ENCODE measurements at places on chromosomes 3 and 15.
A peak's percentile ranks its signal among the peaks of the same experiment; 100 is the strongest.

GRCh38 chr3:140552898-140553297 lies 125.0 kb upstream of the TRIM42 start:
- DNase-seq = no peak

GRCh38 chr15:90609242-90610180 lies 79.8 kb downstream of the CRTC3 start:
- peak; percentile 50 for DNase-seq

GRCh38 chr15:79037848-79038247 lies 52.7 kb downstream of the RASGRF1 start:
- DNase-seq = no peak

- DNase-seq = no peak
Observed at GRCh38 chr15:34336991-34337556, 507 bp downstream of the SLC12A6 start.

DNA sequence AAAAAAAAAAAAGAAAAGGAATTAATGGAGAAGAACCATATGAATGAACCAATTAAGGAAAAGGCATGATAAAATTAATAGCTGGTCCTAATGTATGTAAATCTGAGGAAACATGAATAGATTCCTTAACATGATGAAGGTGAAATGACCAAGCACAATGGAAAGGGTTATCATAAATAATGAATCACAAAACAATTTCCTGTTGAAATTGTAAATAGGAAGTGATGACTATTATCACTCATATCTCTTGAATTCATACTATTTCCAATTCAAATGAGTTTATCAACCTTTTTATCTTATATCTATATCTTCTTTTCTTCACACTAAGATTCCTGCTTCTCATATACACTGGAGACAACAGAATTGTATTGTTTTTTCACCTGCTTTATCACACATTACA lies 32.0 kb downstream of the AADACL2 start:
- no peak for DNase-seq

GRCh38 chr3:42717306-42717705 lies 14.7 kb upstream of the HHATL start:
- no peak for DNase-seq

GRCh38 chr15:34651997-34652725 lies 68.7 kb upstream of the GOLGA8B start:
- DNase-seq = no peak

GRCh38 chr15:68419301-68420175 lies 12.4 kb downstream of the ITGA11 start:
- DNase-seq = peak; percentile 22

DNA sequence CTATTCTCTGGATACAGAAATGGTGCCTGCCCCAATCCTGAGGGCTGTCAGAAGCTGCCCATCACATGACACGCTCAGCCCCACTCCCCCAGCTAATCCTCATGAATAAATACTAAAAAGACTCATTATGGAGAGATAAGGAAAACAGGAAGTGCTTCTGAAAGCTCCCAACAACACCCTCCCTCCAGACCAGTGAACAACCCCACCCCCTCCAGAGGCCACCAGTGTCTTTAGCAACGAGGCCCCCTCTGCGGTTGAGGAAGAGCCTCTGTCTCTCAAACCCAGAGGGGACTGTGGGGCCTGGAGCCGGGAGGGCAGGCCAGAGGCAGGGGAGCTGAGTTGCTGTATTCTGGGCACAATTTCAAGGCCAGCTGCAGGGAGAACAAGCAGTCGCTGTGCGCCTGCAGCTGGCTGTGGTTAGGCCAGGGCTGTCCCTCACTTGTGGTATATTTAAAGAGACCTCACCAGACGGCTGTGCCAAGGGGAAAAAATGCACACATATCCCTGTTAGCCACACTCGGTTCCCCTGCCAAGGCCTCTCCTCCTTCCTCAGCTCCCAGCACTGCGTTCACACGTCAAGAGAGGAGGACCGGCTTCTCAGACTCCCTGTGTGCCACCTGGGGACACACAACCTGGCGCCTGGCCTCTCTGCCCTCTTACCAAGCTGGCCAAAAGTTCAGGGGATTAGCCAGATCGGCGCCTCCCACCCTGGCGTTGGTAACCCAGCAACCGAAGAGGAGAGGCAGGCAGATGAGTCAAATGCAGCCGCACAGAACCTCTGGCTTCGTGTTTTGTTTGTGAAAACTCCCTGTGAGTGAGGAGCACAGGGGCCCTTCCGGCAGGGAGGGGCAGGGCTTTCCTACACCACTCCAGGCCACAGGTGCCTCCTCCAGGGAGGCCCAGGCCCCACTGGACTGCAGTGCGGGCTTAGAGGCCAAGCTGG lies 101.2 kb upstream of the ETV5 start:
- DNase-seq = peak; percentile 89

- DNase-seq = no peak
Observed at GRCh38 chr3:154011036-154011435, 110.2 kb upstream of the ARHGEF26 start.

- DNase-seq = no peak
Observed at GRCh38 chr3:63940389-63940757, 28.2 kb upstream of the SCAANT1 start.

DNA sequence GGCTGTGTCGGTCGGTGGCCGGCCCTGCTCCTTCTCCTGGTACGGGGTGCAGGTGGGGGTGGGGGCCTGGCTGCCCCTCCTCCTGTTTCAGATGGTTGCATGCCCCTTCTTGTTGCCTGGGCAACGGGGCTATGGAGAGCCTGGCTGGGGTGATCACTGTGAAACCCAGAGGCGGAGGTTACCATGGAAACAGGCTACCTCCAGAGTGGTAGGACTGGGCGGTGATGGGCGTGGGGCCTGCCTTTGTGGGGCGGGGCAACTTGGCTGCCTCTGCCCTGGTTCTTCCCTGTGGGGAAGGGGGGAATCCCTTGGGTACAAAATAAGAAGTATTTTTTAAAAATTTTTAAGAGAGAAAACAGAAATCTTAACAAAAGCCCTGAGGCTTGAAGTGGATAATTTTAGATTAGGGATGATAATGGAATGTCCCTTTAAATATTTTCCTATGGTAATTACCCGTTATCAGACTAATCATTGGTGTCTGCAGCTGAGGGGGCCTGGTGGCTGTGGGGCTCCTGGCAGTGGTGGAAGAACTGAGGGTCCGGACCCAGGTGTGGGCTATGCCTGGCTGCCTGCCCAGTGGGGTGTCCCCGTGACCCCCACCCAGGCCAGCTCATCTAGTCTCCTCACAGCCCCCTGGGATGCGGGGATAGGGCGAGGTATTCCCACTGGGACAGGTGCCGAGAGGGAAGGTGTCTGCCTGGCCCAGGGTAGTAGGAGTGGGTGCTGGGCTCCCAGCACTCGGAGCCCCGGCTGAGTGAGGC lies 32.5 kb downstream of the PLXNA1 start:
- DNase-seq = no peak

- no peak for DNase-seq
Observed at GRCh38 chr3:169009453-169009852, 654.1 kb downstream of the MECOM start.

DNA sequence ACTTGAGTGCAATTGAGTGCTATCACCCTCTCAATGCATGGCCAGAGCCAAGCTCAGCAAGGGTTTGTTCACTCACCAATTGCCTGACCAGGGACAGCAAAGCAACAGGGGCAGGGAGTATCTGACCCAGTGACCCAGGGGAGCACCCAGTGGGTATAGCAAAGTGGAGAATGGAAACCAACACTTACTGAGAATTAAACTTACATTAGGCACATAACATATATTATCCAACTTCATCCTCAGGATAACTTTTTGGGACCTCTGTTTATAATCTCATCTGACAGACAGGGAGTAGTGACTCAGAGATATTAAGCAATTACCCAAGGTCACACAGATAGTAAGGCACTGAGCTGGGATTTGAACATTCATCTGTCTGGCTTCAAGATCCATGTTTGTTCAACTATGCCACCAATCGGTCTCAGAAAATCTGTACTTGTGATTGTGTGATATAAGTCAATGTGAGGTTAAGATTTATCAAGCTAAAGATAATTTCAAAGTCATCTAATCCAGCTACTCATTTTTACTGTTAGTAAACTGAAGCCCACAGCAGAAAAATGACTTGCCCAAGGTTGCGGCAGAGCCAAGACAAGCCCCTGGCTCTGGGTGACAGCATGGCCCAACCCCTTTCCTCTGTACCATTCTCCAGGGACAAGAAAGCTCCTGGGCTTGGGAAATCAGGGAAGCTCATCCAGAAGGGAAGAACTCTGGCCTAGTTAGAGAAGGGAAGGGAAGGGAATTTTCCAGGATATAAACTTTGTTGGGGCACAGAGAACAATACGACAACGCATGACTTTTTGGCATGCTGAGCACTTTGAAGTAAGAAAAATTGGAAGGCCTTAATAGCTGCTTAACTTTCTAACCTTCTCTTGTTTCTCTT lies 138.0 kb upstream of the SMAD3 start:
- no peak for DNase-seq

- peak; percentile 56 for DNase-seq
Observed at GRCh38 chr15:83698294-83698693, 44.4 kb downstream of the ADAMTSL3 start.

GRCh38 chr3:124318656-124319055 lies 326.7 kb upstream of the ROPN1 start:
- no peak for DNase-seq

GRCh38 chr3:136193278-136194054 lies 2.7 kb downstream of the MSL2 start:
- DNase-seq = no peak

- no peak for DNase-seq
Observed at GRCh38 chr15:61938249-61938648, 122.0 kb downstream of the VPS13C start.

GRCh38 chr3:109973733-109974132 lies 636.4 kb upstream of the DPPA4 start:
- DNase-seq = no peak

GRCh38 chr3:126889276-126890201 lies 93.4 kb upstream of the PLXNA1 start:
- DNase-seq = no peak

DNA sequence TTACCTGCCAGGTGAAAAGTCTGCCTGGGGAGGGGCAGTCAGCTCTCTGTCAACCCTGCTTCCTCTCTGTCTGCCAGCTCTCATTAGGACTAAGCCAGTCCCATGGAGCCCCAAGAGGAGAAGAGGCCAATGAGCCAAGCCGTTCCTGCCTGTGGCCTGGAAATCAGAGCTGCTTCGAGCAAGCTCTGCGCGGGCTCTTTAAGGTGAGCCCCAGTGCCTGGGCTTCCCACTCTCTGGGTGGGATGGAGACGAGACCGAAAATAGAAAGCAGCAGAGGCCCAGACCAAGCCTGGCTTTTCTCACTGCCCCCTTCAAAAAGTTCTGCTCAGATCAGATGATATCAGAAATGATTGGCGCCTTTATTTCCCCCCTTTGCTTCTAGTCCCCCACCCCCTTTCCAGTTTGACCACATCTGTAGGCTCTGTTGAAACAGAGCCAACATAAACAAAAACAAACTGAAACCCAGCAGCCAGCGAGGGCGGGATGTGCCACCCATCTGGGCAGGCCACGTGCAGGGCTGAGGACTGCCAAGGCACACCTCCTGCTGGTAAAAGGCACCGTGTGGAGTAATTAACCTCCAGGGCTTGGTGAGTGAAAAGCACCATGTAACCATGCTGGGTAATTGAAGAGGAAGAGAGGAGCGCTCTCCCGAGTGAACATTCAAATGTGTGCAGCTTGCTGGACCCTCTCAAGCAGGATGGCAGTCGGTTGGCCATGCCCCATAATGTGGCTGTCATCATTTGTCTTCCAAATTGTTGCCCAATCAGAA lies 471.0 kb upstream of the PROK2 start:
- peak; percentile 76 for DNase-seq

DNA sequence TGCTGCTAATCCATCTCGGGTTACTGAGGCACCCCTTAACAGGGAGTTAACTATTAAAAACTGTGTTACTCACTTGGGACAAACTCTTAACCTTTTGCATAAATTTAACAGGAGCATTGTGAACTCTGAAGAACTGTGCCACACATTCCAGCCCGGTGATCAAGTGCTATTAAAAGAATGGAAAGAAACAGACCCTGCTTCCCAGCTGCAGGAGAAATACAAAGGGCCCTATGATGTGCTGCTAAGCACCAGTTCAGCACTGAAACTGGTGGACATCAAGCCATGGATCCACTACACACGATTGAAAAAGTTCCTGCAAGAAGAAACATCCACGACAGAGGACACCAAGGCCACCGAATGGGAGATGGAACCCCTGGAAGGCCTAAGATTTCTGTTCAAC lies 114.7 kb upstream of the PLCL2 start:
- DNase-seq = no peak
